Activated CD4-positive, alpha-beta T cell treated with anti-CD3 and anti-CD28 coated beads, Interleukin-2, amount 10 ng/mL, durations not matched to agents 24 days and 14 days (primary cell): ENCODE measurements at places on chromosomes 16 and 17. TPM values are rescaled to one million over a fixed set of nuclear protein-coding genes. Genes with fewer than 3 reads are reported as not detected.
A peak's percentile ranks its signal among the peaks of the same experiment; 100 is the strongest.

GRCh38 chr17:69346766-69347165, 19.8 kb upstream of the ABCA5 start:
- DNase-seq = no peak

The SLC2A4 gene
- total RNA-seq = 0.17 and 0.37 TPM in 2 replicates

The TLCD3B gene
- 1.5 and 1.8 TPM in 2 replicates for total RNA-seq

- peak; percentile 81 for DNase-seq
Measured at GRCh38 chr16:8655184-8655717, 19.2 kb upstream of the ABAT start.

The LRRC46 gene
- total RNA-seq = 0.33 and 0.44 TPM in 2 replicates

The PRCD gene
- not detected in 2 replicates for total RNA-seq

The C17orf50 gene
- total RNA-seq = not detected in 2 replicates

GRCh38 chr17:77354670-77355455, 214.1 kb downstream of the SEC14L1 start:
- no peak for DNase-seq

The CA7 gene
- 0.28 and 0.56 TPM in 2 replicates for total RNA-seq

The HOXB2 gene
- total RNA-seq = 26.0 and 28.1 TPM in 2 replicates

DNA sequence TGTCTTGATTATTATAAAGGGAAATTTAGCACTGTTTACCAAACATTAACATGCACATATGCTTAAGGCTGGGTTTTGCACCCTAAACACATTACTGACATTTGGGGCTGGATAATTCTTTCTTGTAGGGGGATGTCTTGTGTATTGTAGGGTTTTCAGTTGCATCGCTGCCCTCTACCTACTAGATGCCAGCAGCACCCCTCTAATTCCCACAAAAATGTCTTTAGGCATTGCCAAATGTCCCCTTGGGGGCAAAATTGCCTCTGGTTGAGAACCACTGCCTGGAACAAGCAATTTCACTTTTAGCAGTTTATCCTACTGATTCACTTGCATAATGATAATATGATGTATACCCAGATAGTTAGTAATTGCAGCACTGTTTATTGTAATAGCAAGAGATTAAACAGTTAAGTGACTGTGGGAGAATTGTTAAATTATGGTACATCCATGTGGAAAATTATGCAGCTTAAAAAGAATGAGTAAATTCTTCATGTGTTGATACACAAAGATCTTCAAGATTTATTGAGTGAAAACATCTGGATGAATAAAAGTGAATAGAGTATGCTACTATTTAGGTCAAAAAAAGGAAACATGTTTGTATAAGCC, 18.4 kb downstream of the PRSS54 start:
- no peak for DNase-seq

The RRAD gene
- total RNA-seq = 1.3 TPM in 2 replicates

- DNase-seq = no peak
Measured at GRCh38 chr16:57386381-57386951, 14.2 kb downstream of the CX3CL1 start.

GRCh38 chr17:77437017-77437416, 296.2 kb downstream of the SEC14L1 start:
- no peak for DNase-seq

DNA sequence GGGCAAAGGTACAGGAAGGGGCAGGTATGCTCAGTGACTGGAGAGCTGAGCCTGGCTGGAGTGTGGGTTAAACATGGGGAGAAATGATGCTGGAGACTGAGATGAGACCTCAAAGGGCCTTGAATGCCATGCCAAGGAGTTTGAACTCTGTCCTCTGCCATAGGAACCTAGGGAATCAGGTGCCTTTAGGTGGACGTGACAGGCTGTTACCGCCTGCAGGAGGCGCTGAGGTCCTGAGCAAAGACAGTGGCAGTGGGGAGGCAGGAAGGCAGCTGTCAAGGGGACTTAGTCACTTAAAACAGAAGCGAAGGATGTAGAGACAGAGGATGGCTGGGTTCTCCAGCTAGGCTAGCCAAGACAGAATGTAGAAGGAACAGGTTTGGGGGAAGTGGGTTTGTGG, 9.1 kb downstream of the PSMB3 start:
- DNase-seq = peak; percentile 80

The PRR35 gene
- not detected in 2 replicates for total RNA-seq

The TMEM238L gene
- not detected in 2 replicates for total RNA-seq

- no peak for DNase-seq
Measured at GRCh38 chr17:32226886-32227285, 38.7 kb upstream of the RHBDL3 start.

DNA sequence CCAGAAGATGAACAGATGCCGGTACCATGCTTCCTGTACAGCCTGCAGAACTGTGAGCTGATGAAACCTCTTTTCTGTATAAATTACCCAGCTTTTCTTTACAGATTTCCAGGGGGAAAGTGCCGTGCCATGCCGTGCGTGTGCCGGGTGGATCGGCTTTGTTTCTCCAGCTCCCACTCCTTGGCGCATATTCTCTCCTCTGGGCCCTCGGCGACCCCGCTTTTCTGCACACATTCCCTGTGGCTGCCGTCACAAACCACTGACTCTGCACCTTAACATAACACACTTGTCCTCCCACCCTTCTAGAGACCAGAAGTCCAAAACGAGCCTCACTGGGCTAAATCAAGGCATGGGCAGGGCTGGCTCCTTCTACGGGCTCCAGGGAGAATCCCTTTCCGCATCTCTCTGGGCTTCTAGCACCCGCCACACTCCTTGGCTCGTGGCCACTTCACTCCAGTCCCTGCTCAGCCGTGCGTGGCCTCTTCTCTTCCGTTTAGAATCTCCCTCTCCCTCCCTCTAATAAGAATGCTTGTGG, 164.9 kb downstream of the C16orf95 start:
- DNase-seq = no peak

The OR4D1 gene
- 0.07 and 0.14 TPM in 2 replicates for total RNA-seq

The ALDOC gene
- total RNA-seq = 70.2 and 72.9 TPM in 2 replicates

The CPNE7 gene
- 46.6 and 56.0 TPM in 2 replicates for total RNA-seq

The SMTNL2 gene
- not detected in 2 replicates for total RNA-seq

The HLF gene
- total RNA-seq = 0.92 and 1.3 TPM in 2 replicates
